ENCODE measurements at places on chromosomes 3 and 15.

GRCh38 chr15:45143946-45144345, 14.2 kb downstream of the DUOX1 start:
- no peak for DNase-seq

- peak; percentile 63 for DNase-seq
These were observed 4.7 kb upstream of the RNF13 start for GRCh38 chr3:149808209-149808829.

DNA sequence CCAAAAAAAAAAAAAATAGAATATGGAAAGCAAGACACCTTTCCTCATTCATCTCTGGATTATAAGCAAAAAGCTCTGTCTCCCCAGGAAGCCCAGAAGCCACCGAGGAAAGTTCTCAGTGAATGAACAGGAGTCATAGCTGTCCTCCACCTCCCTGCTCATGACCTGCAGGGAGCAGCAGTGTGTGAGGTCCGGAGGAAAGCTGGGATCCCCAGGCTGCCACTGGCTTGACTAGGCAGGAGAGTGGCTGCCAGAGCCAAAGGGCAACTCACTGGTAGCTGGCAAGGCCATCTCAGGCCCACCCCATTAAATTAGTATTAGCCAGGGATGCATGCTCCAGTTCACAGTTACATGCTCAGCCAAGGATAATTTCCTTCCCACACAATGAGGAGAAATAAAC, 191.6 kb upstream of the STT3B start:
- no peak for DNase-seq

DNA sequence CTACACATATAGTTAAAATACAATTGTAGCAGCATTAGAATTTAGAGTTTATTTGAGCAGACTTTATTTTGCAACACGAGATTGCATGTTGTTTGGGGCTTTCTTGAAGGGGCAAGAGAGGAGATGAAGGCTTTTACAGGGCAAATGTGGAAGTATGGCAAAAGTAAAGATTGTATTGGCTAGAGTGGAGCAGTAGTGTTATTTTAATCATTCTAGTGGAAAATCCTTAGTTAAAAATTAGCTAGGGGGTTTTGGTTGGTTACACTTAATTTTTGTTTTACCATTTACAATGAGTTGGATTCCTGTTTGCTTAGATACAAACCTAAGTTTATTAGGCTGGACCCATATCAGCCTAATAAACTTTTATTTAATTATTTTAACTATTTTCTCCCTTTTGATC, 4.6 kb downstream of the OR5H15 start:
- DNase-seq, result no peak

- no peak for DNase-seq
These were observed 145.7 kb upstream of the CBLB start for GRCh38 chr3:106014518-106014917.
